ENCODE measurements at places on chromosomes 16 and 17.

- DNase-seq: no peak
These were observed 2.5 kb upstream of the IGSF6 start for GRCh38 chr16:21654881-21655280.

- DNase-seq: no peak
These were observed 77.2 kb downstream of the CNGB1 start for GRCh38 chr16:57893559-57894389.

DNA sequence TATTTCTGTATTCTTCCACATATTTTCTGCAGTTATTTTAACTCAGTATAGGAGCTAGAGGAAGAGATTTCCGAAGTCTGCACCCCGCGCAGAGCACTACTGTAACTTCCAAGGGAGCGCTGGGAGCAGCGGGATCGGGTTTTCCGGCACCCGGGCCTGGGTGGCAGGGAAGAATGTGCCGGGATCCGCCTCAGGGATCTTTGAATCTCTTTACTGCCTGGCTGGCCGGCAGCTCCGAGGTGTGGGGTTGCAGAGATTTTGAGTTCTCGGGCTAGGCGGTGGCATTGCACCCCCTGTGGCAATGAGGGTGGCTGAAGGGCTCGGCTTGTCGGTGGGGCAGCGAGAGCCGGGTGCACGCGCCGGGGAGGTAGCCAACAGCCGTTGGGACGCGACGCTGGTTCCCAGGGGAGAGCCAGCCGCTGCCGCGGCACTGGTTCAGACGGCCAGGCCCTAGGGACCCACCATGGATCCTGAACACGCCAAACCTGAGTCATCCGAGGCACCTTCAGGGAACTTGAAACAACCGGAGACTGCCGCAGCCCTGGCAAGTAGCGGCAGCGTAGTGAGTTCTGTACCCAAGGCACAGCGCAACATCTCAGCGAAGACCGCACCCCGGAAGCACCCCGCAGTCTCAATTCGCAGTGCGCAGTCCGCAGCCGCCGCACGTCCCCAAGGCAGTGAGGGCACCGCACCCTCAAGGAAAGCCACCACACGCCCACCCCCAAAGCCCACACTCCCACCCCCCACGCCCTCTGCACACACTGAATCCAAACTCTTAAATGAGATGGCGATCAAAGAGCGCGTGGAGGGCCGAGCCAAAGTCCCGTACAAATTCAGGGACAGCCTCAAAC, at the start of gene CMTM1:
TSS of gene CMTM1 (plus strand) at position 389 of the 851 bp plus-strand sequence. CDS start at position 464, 75 bp downstream.
- no peak for DNase-seq

GRCh38 chr16:21028728-21029127, 121.9 kb downstream of the DNAH3 start:
- DNase-seq: no peak

DNA sequence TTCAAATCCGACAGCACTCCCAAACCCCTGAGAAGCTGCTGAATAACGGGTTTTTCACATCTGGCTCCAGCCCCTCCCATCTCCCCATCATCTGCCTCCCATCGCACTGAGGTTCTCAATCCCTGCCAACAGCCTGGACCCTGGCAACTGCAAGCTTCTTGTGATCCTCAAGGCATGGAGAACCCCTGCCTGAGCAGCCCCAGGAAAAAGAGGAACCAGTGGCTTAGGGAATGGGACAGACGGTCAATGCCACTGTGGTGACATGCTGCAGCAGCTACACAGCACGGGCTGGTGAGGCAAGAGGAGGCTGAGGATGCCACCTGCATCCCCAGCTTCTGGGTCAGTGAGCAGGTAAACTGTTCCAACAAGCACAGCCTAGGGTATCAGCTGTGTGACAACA, 3.3 kb upstream of the MBTPS1 start:
- DNase-seq: no peak

DNA sequence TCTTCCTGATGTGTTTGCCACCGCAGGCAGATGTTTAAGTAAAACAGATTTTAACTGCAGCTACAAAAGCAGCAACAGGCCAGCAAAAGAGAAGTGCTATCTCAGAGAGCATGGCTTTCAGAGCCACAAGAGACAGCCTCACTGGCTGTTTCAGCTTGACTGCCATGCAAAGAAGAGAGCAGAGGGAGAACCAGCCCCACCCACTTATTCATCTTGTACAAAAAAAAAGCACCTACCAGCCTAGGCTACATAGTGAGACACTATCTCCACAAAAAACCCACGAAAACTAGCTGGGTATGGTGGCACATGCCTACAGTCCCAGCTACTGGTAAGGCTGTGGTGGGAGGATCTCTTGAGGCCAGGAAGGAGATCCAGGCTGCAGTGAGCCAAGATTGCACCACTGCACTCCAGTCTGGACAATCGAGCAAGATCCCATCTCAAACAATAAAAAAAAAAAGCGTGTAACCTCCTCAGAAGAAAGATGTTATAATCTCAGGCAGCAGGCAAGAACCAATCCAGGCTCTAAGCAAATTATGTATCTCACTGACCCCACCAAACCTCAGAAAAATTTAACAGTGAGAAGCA, 30.0 kb downstream of the STH start:
- DNase-seq: no peak

GRCh38 chr16:46895399-46896313, 11.5 kb downstream of the GPT2 start:
- no peak for DNase-seq

DNA sequence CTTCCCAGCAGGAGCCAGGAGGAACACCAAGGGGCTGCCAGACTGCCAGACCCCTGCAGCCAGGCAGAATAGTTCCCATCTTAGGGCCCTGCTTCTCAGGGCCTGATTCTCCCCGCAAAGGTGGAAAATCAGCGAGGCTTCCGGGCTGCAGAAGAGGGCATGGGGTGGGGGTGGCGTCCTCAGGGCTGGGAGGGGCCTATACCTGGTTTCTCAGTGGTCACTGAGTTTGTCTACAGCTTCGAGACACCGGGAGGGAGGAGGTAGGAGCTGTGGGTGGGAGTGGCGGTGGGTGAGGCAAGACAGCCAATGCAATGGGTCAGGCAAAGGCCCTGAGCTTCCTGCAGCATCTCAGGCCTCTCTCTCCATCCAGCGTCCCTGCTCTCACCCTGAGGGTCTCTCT, 14.3 kb downstream of the LRRC75A start:
- no peak for DNase-seq

DNA sequence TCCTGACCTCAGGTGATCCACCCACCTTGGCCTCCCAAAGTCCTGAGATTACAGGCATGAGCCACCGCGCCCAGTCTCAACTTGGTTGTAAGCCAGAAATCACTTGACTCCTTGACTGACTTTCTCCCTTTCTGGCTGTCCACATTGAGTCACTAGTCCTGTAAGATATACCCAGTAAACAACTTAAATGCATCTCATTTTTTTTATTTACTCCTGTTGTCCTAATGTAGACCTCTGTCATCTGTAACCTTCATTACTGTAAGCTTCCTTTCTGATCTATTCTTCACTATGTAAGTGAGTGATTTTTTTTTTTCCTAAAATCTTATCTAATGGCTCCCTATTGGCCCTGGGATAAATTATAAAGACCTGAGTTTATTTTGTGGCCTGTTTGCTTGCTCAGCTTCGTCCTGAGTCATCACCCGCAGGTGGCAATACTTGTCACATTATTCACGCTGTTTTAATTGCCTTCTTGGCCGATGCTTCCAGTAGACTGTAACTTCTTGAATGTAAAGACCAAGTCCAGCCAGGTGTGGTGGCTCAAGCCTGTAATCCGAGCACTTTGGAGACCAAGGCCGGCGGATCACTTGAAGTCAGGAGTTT, 41.0 kb downstream of the PAFAH1B1 start:
- no peak for DNase-seq
